A549 treated with Hydrocortisone at 1 μM for 4 hours (cell line): ENCODE measurements at places on chromosomes 11 and 22. TPM values are rescaled to one million over a fixed set of nuclear protein-coding genes. Genes with fewer than 3 reads are reported as not detected.

Gene MMP27
- not detected in 5 replicates for total RNA-seq

Gene OR10A6
- not detected in 5 replicates for total RNA-seq

Gene GAS2L1
- 26.7 to 39.7 TPM (median 33.8 TPM) in 5 replicates for total RNA-seq

Gene C11orf97
- total RNA-seq = not detected in 5 replicates

Gene OTOG
- not detected in 5 replicates for total RNA-seq

Gene MRPL40
- total RNA-seq = 36.5 to 55.1 TPM (median 48.0 TPM) in 5 replicates

Gene MAPK12
- 21.1 to 25.9 TPM (median 24.1 TPM) in 5 replicates for total RNA-seq

Gene CDC42BPG
- 1.5 to 2.1 TPM (median 1.5 TPM) in 5 replicates for total RNA-seq

Gene RGL4
- not detected in 5 replicates for total RNA-seq

Gene HMOX1
- total RNA-seq = 337 to 524 TPM (median 357 TPM) in 5 replicates

Gene PACS1
- 57.6 to 92.8 TPM (median 81.4 TPM) in 5 replicates for total RNA-seq

Gene TUBA8
- 0.39 to 0.95 TPM (median 0.78 TPM) in 5 replicates for total RNA-seq

Gene PATE2
- not detected in 5 replicates for total RNA-seq

Gene SMPD1
- 9.3 to 11.3 TPM (median 10.1 TPM) in 5 replicates for total RNA-seq

Gene TMEM191C
- total RNA-seq = 0.38 to 1.1 TPM (median 0.69 TPM) in 5 replicates

Gene APOBEC3B
- total RNA-seq = 25.2 to 30.3 TPM (median 28.0 TPM) in 5 replicates

Gene ARHGEF17
- 9.5 to 12.1 TPM (median 10.7 TPM) in 5 replicates for total RNA-seq

Gene PRRG4
- 1.6 to 1.8 TPM (median 1.6 TPM) in 5 replicates for total RNA-seq

Gene POU2AF1
- total RNA-seq = not detected in 5 replicates

Gene SLC25A18
- total RNA-seq = 0.46 to 0.76 TPM (median 0.53 TPM) in 5 replicates

Gene CRYAB
- total RNA-seq = 12.5 to 26.6 TPM (median 14.3 TPM) in 5 replicates

Gene RBM14
- total RNA-seq = 64.0 to 79.2 TPM (median 66.7 TPM) in 5 replicates

Gene APOBEC3A
- total RNA-seq = not detected in 5 replicates

Gene C11orf86
- 45.5 to 81.5 TPM (median 70.4 TPM) in 5 replicates for total RNA-seq

Gene FOSL1
- 97.6 to 169 TPM (median 123 TPM) in 5 replicates for total RNA-seq

Gene APOA5
- not detected in 5 replicates for total RNA-seq

Gene LTBP3
- 83.4 to 114 TPM (median 105 TPM) in 5 replicates for total RNA-seq

Gene PPP6R3
- total RNA-seq = 40.3 to 68.4 TPM (median 55.7 TPM) in 5 replicates

Gene TBX1
- 2.7 to 4.7 TPM (median 4.0 TPM) in 5 replicates for total RNA-seq

Gene TSKU
- total RNA-seq = 134 to 145 TPM (median 138 TPM) in 5 replicates

Gene LIMK2
- total RNA-seq = 6.9 to 8.5 TPM (median 7.2 TPM) in 5 replicates

Gene RTL10
- 7.1 to 10.1 TPM (median 9.4 TPM) in 5 replicates for total RNA-seq

Gene TEF
- total RNA-seq = 0.99 to 1.2 TPM (median 1.1 TPM) in 5 replicates

Gene CSF2RB
- not detected in 5 replicates for total RNA-seq

Gene TRIM68
- 7.1 to 13.2 TPM (median 9.3 TPM) in 5 replicates for total RNA-seq

Gene DPP3
- total RNA-seq = 51.1 to 65.5 TPM (median 52.4 TPM) in 5 replicates

Gene ANO5
- total RNA-seq = 1.1 to 2.2 TPM (median 1.5 TPM) in 5 replicates

Gene ALDH3B1
- total RNA-seq = 126 to 139 TPM (median 131 TPM) in 5 replicates

Gene RIC3
- total RNA-seq = 1.8 to 2.8 TPM (median 2.3 TPM) in 5 replicates

Gene GRAMD1B
- total RNA-seq = 21.1 to 30.4 TPM (median 28.2 TPM) in 5 replicates

Gene VWA5A
- 0.09 to 0.28 TPM (median 0.24 TPM) in 5 replicates for total RNA-seq

Gene CNTF
- 0.92 to 1.5 TPM (median 1.3 TPM) in 5 replicates for total RNA-seq

Gene MRGPRX2
- total RNA-seq = not detected in 5 replicates

Gene TRIM6
- 6.3 to 10.1 TPM (median 8.4 TPM) in 5 replicates for total RNA-seq
